Transverse colon (tissue), 4 donors: ENCODE measurements at places on chromosomes 7 and 10.

- H3K27ac ChIP-seq: no peak overlapping the region
- no peak for DNase-seq
- no peaks in the 10 kb centered on the region for H3K36me3 ChIP-seq
- H3K4me3 ChIP-seq: no peak overlapping the region
- no peaks in the 10 kb centered on the region for H3K4me1 ChIP-seq
Measured at GRCh38 chr7:146956853-146957252, 840.3 kb downstream of the CNTNAP2 start.

DNA sequence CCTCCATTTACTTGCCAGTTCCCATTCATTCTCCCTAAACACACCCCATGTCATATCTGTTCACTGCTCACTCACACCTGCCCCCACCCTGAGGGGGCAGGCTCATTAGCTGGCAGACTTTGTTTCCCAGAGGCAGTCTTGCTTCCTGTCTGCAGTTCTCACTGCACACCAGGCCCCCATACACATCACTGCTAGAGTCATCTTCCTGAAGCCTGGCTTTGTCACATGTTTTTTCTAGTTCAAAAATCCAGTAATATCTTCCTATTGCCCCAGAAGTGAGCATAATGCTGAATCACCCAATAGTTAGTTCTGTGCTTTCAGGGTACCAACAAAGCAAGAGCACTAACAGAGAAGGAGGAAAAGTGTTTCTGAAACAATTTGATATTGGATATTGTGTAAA lies 1.9 kb downstream of the LRRC72 start:
- H3K4me1 ChIP-seq: no peaks in the 10 kb centered on the region
- H3K27me3 ChIP-seq: no peaks in the 10 kb centered on the region
- H3K36me3 ChIP-seq: no peaks in the 10 kb centered on the region

DNA sequence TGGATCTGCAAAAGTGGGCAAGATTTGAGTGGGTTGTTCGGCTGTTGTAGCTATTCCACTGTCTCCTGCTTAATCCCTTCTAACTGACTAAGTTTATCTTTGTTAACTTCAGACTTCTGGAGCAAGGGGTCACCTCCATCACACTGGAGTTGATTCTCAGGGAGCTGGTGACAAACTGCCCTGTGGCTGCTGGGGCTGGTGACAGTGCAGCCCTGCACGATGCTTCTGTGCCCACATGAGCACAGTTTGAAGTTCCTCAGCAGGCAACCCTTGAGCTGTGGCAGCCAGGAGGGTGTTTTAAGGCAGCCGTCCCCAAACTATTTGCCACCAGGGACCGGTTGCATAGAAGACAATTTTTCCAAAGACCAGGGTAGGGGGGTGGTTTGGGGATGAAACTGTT lies 40.5 kb downstream of the ADRB1 start:
- H3K27me3 ChIP-seq: no peaks in the 10 kb centered on the region
- H3K36me3 ChIP-seq: no peaks in the 10 kb centered on the region
- H3K4me3 ChIP-seq: no peak overlapping the region
- DNase-seq: no peak

GRCh38 chr10:101346177-101346576 lies 7.8 kb upstream of the BTRC start:
- H3K4me3 ChIP-seq: no peak overlapping the region
- no peak overlapping the region for H3K27ac ChIP-seq
- peaks cover 21% of the 10 kb centered on the region for H3K27me3 ChIP-seq
- DNase-seq: no peak

- H3K4me1 ChIP-seq: peaks cover 4% of the 10 kb centered on the region
- no peaks in the 10 kb centered on the region for H3K27me3 ChIP-seq
- H3K27ac ChIP-seq: no peak overlapping the region
- H3K36me3 ChIP-seq: no peaks in the 10 kb centered on the region
- H3K4me3 ChIP-seq: no peak overlapping the region
Measured at GRCh38 chr10:98195120-98195519, 60.7 kb downstream of the R3HCC1L start.

DNA sequence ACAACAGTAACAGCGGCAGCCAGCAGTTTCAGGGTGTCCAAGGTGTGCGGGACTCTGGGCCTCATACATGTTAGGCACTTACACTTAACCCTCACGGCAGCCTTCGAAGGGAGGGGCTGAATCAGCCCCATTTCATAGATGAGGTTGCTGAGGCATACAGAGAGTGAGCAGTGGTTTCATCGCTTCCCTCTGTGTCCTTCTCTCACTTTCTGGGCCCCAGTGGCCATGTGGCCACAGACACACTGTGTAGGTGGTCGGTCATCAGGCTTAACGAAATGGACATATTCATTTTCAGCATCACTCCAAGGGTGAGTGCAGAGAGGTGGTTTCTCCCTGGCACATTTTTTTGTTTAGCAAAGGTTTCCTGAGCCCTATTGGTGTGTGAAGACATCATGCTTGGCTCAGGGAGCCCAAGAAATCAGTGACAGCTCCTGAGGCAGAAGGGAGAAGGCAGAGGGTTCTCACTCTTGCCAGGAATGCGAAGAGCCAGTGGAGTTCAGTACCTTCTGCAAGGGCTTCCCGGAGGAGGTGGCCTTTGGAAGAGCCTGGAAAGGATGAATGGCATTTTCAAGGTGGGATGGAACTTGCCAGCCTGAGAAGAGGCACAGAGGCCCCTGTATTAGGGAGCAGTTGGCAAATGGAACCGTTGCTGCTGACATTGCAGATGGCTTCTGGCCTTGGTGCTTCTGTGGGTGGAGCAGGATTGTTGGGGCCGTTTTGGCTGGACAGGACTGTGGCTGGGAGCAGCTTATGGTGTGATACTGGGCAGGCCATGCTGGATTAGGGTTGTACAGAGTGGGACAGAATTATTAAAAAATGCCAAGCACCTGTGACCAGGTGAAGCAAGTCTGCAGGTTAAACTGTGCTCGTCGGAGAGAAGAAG lies 61.7 kb upstream of the PPIF start:
- H3K27me3 ChIP-seq: no peaks in the 10 kb centered on the region
- H3K27ac ChIP-seq: peak overlapping the region; percentile 73
- no peak overlapping the region for H3K4me3 ChIP-seq
- peaks cover 43% of the 10 kb centered on the region for H3K4me1 ChIP-seq
- DNase-seq: no peak

DNA sequence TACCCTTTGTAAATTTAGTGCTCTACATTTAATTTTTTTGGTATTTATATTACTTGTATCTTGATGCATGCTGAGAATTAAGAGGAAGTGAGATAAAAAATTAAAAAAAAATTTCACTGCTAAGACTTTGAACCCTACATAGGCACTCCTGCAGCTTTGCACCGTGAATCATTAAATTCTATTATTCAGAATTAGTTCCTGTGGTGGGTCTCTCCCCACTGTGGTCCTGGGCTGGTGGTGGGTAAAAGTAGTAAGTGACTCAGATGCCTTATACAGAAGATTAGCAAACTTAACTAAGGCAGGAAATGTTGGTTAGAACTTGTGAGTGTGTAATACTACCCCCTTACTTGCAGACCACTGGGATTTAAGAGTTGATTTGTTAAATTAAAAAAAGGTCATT lies 72.6 kb downstream of the AP3M1 start:
- no peaks in the 10 kb centered on the region for H3K27me3 ChIP-seq
- no peak for DNase-seq
- H3K4me3 ChIP-seq: no peak overlapping the region
- peaks cover 19% of the 10 kb centered on the region for H3K36me3 ChIP-seq
- H3K4me1 ChIP-seq: no peaks in the 10 kb centered on the region

GRCh38 chr10:7506571-7506970 lies 95.7 kb upstream of the SFMBT2 start:
- H3K27ac ChIP-seq: no peak overlapping the region
- DNase-seq: no peak
- H3K36me3 ChIP-seq: no peaks in the 10 kb centered on the region
- H3K4me3 ChIP-seq: no peak overlapping the region
- no peaks in the 10 kb centered on the region for H3K4me1 ChIP-seq

- H3K27ac ChIP-seq: no peak overlapping the region
- H3K36me3 ChIP-seq: no peaks in the 10 kb centered on the region
Measured at GRCh38 chr10:132870426-132870825, 71.9 kb downstream of the CFAP46 start.

- H3K36me3 ChIP-seq: no peaks in the 10 kb centered on the region
- no peaks in the 10 kb centered on the region for H3K4me1 ChIP-seq
- H3K27me3 ChIP-seq: no peaks in the 10 kb centered on the region
- DNase-seq: no peak
- H3K27ac ChIP-seq: no peak overlapping the region
Measured at GRCh38 chr7:37068038-37068437, 343.7 kb upstream of the AOAH start.

DNA sequence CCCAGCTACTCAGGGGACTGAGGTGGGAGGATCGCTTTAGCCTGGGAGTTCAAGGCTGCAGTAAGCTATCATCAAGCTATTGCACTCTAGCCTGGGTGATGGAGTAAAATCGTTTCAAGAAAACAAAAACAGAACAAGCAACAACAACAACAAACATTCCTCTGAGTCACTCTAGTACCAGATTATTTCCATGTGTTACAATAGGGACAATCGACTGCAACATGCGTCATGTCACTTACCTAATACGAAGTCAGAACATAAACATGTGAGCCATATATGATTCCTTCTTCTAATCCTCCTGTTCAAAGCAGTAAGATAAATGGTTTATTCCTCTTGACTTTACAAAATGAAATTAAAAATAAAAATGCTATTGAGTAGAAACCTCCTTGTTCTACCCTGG lies 57.3 kb downstream of the ZNF438 start:
- peaks cover 5% of the 10 kb centered on the region for H3K4me1 ChIP-seq
- H3K4me3 ChIP-seq: no peak overlapping the region
- no peak overlapping the region for H3K27ac ChIP-seq
- no peaks in the 10 kb centered on the region for H3K27me3 ChIP-seq
- no peaks in the 10 kb centered on the region for H3K36me3 ChIP-seq

DNA sequence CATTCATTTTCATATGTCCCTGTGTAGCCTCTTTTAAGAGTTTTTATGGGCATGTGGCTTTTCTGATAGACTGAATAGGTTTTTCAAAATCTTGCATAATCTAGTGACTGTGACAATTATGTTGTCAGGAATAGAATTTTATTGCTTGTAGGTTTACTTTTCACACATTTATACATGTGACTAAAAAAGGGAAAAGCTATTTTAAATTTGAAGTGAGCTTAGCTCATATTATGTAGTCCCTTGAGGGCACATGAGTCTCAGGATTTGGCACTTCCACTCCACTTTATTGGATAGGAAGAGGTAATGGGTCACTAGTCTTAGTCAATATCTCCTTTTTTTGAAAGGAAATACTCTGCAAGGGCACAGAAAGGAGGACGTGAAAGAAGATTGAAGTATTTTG lies 247.3 kb downstream of the SUGCT start:
- no peaks in the 10 kb centered on the region for H3K27me3 ChIP-seq
- H3K36me3 ChIP-seq: no peaks in the 10 kb centered on the region
- no peak for DNase-seq

DNA sequence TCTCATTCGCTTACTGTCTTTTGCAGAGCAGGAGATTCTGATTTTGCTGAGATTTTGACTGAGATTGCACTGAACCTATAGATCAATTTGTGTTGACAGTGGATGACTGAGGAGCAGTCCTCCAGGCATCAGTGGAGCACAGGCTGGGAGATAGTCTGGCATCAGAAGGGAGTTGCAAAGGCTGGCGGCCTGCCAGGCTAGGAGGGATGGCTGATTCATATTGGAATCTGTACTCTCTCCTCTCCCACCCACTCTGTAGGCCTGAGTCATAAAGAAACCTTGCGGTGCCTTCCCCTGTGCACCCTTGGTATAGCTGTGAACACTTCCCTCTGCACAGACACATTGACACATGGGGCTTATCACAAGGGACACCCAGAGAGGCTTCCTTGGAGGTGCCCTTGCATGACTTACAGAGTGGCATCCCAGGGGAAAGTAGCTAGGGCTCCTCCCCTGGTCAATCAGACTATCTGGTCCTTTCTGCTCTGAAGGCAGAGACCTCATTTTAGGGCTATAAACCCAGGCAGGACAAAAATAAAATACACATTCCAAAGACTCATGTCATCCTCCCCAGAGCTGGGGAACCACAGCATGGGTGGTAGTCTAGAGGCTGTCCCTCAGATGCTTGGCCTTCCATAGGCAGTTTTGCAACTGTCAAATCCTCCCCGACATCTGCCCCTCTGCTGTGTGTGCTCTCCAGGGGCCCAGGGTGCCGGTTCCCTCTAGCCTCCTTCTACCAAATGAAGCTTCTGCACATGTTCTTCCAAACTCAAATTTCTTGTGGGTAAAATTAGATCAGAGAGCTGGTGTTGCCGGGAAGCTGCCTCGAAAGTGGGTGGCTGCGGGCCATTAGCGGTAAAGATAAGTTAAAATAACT lies 37.4 kb upstream of the EEPD1 start:
- peak overlapping the region; percentile 20 for H3K27ac ChIP-seq
- peaks cover 44% of the 10 kb centered on the region for H3K4me1 ChIP-seq
- no peaks in the 10 kb centered on the region for H3K27me3 ChIP-seq
- H3K4me3 ChIP-seq: no peak overlapping the region
- peak; percentile 78 for DNase-seq

- H3K4me1 ChIP-seq: no peaks in the 10 kb centered on the region
- H3K4me3 ChIP-seq: no peak overlapping the region
- no peak for DNase-seq
- H3K36me3 ChIP-seq: no peaks in the 10 kb centered on the region
- H3K27ac ChIP-seq: no peak overlapping the region
- no peaks in the 10 kb centered on the region for H3K27me3 ChIP-seq
Measured at GRCh38 chr10:112271982-112272381, 11.2 kb upstream of the TECTB start.

GRCh38 chr10:34374356-34375045 lies 440.6 kb downstream of the PARD3 start:
- peaks cover 12% of the 10 kb centered on the region for H3K36me3 ChIP-seq
- H3K27ac ChIP-seq: no peak overlapping the region
- no peaks in the 10 kb centered on the region for H3K27me3 ChIP-seq
- H3K4me3 ChIP-seq: no peak overlapping the region
- H3K4me1 ChIP-seq: no peaks in the 10 kb centered on the region

DNA sequence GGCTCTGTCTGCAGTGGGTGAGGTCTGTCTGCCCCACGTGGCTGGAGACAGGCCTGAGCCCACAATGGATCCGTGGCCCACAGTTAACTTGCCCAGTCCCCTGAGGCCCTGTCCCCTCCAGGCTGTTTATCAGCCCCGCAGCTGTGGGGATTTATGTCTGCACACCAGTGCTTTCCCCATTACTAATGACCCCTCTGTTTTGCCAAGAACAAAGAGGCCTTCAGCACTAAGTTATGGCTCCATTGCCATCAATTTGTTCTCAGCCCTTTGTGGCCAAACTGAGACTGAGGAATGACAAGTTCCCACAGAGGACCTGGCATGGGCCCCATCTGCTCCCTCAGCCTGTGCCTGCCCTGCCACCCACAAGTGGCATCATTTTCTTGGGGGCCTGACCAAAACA lies 138.2 kb downstream of the C10orf105 start:
- H3K36me3 ChIP-seq: no peaks in the 10 kb centered on the region
- H3K27ac ChIP-seq: no peak overlapping the region
- no peak for DNase-seq
- no peaks in the 10 kb centered on the region for H3K4me1 ChIP-seq

GRCh38 chr10:63866747-63867140 lies 345.5 kb downstream of the REEP3 start:
- H3K4me3 ChIP-seq: no peak overlapping the region
- no peaks in the 10 kb centered on the region for H3K4me1 ChIP-seq
- H3K36me3 ChIP-seq: no peaks in the 10 kb centered on the region

GRCh38 chr10:113982769-113983168 lies 60.9 kb upstream of the ADRB1 start:
- H3K27me3 ChIP-seq: no peaks in the 10 kb centered on the region
- peaks cover 3% of the 10 kb centered on the region for H3K4me1 ChIP-seq
- no peaks in the 10 kb centered on the region for H3K36me3 ChIP-seq
- H3K4me3 ChIP-seq: no peak overlapping the region
- no peak overlapping the region for H3K27ac ChIP-seq

GRCh38 chr7:158550394-158550700 lies 37.3 kb downstream of the PTPRN2 start:
- no peaks in the 10 kb centered on the region for H3K27me3 ChIP-seq
- H3K4me1 ChIP-seq: no peaks in the 10 kb centered on the region
- no peak overlapping the region for H3K4me3 ChIP-seq
- no peak overlapping the region for H3K27ac ChIP-seq
